Esophagus squamous epithelium (tissue), 5 donors: ENCODE measurements at places on chromosomes 6 and 20.

GRCh38 chr20:53434662-53435061, 159.0 kb downstream of the ZNF217 start:
- no peak for DNase-seq

- peak; percentile 14 for DNase-seq
Observed at GRCh38 chr20:43666376-43667328, at the start of gene MYBL2. MYBL2 (plus strand) TSS chr20:43667114; CDS start chr20:43667284, 170 bp downstream.

GRCh38 chr20:10259166-10259565, 40.5 kb downstream of the SNAP25 start:
- DNase-seq = no peak

DNA sequence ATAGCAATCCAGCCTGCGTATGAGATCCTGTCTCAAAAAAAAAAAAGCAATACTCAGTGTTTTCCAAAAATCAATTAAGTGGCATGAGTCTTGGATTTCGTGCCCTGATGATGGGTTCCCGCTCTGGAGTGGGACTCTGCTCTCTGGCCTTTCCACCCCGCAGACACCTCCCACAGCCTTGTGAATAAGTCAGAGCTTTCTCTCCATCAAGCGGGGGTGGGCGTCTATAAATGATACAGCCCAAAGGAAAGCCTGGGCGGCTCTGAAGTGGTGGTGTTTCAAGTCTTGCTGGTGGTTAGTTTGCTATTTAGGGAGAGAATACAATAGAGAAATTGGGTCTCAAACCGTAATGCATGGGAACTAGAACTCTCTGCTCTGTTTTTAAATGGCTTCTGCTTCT, 52.5 kb upstream of the TAGAP start:
- no peak for DNase-seq

DNA sequence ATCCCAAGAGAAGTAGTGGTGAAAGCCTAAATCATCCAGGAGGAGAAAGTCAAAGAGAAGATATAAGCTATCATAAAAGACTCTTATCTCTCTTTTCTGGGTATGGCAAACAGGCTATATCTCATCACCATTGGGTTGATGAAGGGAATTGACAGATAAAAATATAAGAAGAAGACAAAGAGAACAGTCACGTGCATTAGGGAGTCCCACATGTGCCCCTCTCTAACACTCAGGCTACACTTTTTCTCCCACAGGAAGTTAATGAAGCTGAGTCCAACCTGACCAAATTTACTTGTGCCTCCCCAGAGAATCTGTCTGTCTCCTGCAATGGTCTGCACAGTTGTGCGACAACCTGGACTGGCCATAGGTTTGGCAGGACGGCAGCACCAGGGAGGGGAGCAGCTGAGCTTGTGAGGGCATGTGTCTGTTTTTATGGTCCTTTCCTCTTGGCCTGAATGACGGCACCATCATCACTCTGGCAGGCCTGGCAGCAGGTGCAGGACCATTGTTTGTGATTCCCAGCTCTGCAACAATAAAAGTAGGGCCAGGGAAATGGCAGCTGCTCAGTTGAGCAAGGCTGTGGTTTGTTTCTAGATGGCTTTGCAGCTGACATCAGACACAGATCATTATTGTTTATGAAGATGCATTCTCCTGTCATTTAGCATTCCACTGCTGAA, 144.5 kb upstream of the MCHR2 start:
- no peak for DNase-seq

- no peak for DNase-seq
Observed at GRCh38 chr6:158464483-158464882, 95.4 kb upstream of the TMEM181 start.

- no peak for DNase-seq
Observed at GRCh38 chr6:156627524-156627923, 149.7 kb upstream of the ARID1B start.

DNA sequence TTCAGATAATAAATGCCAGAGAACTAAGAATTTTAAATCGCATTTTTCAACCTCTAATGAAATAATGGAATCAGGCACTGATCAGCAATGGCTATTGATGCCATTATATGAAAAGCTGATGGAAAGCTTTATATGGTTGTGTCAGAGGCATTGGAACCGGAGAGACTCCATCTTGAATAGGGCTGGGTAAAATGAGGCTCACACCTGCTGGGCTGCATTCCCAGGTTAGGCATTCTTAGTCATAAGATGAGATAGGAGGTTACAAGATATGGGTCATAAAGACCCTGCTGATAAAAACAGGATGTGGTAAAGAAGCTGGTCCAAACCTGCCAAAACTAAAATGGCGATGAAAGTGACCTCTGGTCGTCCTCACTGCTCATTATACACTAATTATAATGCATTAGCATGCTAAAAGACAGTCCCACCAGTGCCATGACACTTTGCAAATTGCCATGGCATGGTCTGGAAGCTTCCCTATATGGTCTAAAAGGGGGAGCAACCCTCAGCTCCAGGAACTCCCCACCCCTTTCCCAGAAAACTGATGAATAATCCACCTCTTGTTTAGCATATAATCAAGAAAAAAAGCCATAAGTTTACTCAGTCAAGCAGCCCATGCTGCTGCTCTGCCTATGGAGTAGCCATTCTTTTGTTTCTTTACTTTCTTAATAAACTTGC, 40.2 kb upstream of the CD83 start:
- DNase-seq = no peak

GRCh38 chr6:56521454-56521853, 121.2 kb downstream of the DST start:
- no peak for DNase-seq

DNA sequence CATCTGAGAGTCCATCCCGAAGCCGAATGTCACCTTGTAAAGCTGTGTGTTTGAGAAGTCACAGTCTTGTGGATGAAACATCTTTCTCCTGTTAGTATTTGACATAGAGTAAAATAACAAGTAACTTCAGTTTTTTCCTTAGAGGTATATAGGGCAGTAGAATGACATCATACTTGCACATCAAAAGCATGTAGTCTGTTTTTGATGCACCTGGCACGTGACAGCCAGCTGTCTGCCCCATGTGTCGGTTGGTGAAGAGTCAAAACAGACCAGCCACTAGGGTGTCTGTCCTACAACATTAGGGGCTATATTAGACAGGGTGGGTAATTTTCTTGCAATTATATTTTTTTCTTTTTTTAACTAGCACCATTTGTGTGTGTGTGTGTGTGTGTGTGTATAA, 70.2 kb downstream of the SNX9 start:
- DNase-seq = no peak

DNA sequence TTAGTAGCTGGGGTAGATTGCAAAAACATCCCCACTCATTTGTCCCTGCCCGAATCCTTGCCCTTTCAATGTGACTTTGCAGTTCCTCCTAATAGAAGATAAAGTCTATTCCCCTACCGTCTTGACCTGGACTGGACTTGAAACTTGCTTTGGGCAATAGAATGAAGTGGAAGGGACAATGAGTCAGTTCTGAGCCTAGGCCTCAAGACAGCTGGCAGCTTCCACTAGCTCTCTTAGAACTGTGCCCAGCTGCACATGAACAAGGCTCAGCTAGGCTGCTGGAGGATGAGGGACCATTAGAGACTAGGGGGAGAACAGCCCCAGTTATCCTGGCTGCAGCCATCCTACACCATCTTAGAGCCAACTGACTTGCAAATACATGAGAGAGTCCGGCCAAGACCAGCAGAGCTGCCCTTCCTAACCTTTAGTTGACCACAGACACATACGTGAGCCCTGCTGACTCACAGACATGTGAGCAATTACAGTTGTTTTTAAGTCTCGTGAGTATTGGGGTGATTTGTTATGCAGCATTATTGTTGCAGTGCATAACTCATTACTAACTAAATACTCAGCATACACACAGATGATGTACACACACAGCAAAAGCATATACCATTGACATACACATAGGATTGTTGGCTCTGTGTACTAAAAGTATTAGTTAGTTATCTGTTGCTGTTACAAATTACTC, 105.5 kb downstream of the DHX35 start:
- no peak for DNase-seq

- DNase-seq = no peak
Observed at GRCh38 chr6:68240726-68241125, 394.4 kb upstream of the ADGRB3 start.

DNA sequence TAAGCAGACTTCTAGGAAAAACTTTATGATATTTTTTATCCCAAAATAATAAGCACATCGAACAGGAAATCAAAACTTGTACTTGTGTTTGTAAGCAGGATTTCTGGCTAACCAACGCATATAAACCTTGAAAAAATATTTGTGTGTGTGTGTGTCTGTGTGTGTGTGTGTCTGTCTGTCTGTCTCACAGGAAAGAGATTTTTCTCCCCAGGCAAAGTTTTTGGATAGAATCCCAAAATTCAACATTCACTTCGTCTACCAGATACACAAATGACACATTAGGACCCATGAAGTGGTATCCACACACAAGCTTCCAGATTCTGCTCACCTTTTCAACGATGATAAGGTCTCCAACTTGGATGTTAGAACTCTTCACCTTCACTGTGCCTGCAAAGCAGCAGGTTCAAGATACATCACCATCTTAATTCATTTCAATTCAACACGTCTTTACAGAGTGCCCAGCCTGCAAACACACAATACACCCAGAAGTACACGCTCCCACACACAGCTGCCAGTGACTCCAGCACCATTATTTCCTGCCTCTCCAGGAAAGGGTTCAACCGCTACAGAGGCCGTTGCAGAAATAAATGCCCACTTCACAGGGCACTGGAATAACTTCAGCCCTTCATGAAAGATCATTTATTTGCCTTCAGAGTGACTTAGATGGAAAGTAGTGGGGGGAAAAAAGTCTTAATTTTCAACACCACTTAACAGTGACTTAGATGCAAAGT, 70.9 kb downstream of the ATP9A start:
- DNase-seq = no peak

- DNase-seq = no peak
Observed at GRCh38 chr6:137659871-137660270, 165.7 kb upstream of the OLIG3 start.

- no peak for DNase-seq
Observed at GRCh38 chr6:35173044-35173426, 31.9 kb upstream of the TCP11 start.

- no peak for DNase-seq
Observed at GRCh38 chr6:79257381-79258205, 23.1 kb upstream of the HMGN3 start.

GRCh38 chr6:125749865-125750691, 646 bp downstream of the HEY2 start:
- no peak for DNase-seq

GRCh38 chr20:3203315-3204123, 963 bp downstream of the DDRGK1 start:
- DNase-seq = no peak

DNA sequence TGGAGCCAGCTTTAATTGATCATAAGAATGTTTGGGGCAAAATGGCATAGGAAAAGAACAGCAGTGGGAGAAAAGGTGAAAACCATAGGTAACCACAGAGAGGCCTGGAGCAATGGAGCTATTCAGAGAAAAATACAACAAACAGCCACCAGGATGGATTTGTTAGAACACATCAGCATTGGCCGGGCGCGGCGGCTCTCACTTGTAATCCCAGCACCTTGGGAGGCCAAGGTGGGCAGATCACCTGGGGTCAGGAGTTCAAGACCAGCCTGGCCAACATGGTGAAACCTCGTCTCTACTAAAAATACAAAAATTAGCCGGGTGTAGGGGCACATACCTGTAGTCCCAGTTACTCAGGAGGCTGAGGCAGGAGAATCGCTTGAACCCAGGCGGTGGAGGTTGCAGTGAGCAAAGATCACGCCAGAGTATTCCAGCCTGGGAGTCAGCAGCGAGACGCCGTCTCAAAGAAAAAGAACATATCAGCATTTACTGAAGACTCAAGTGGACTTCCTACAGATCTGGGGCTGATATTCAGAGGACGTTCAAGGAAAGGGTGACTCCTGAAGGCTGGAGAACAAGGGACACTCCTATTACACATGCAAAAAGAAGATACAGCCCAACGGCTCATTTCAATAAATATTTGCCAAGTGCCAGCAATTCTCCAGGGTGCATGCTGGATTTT, 20.2 kb downstream of the SNHG17 start:
- no peak for DNase-seq

- no peak for DNase-seq
Observed at GRCh38 chr6:35512740-35513139, at the start of gene TULP1. TULP1 (minus strand) TSS chr6:35512896; CDS start chr6:35512858, 38 bp downstream.

DNA sequence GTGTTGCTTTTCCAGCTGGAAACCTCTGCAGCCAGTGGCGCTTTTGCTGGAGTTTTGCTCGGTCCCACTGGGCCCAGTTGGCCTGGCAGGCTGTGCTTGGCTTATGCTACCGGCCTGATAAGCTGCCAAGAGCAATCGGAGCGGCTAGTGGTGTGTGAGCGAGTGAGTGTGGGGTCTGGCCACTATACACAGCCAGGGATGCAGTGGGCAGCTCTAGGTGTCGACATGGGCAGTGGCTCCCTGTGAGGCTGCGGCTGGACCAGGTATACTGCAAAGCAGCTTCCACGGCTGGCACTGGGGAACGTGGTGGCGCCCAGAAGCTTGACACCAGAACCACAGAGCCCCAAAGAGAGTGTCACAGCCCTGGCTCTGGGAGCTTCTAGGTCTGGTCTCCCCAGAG, 996.5 kb downstream of the GRIK2 start:
- no peak for DNase-seq

DNA sequence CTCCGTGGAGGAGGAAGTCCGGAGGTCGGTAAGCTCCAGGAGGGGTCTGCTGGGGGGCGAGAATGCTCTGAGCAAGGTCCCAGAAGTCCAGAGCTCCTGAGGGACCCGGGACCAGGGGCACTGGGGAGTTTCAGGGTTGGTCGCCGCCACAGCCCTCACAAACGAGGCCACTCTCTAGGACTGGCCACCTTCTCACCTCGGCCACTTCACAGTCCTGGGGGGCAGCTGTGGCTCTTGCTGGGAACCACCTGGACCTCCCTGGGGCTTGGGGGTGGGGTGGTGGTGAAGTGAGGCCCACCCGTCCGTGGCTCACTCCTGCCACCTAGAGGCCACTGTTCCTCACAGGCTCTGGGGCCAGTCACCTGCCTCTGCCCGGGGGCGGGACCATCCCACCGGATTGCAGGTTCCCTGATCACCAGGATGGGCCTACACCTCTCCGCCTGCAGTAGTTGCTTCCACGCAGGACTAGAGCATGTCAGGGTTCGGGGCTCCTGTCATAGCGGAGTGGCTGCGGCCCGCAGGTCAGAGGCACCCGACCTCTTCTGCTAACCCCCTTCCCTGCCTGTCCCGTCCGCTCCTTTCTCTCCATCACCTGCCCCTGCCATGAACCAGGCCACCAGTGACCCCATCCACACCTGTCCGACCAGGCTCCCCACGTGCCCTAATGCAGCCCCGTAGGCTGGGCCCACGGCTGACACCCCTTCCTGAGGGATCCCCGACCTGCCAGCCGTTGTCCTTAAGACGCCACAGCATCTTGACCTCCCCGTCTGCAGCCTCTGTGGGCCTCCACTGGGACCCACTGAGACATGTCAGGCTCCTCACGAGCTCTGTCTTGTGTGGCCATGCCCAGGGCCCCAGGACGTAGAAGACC, 5.1 kb upstream of the TCEA2 start:
- DNase-seq = no peak

DNA sequence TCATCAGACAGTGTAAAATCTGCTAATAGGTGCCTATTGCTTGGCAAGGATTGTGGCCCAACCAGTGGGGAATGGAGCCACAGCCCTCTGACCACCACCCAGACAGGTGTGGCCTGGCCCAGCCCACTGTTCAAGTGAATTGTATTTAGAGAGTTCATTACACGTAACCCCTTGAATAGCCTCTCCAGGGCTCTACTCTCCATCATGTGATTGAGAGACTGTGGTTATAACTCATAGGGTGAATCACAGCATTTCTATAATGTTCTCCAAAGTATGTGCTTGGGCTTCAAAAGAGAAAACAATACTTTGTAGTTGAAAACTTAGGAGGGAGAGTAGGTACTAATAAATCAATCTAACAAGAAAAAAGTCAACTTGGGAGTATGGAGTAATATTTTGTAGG, 38.4 kb downstream of the ALDH8A1 start:
- no peak for DNase-seq

GRCh38 chr6:52546678-52547077, 30.2 kb downstream of the TRAM2 start:
- no peak for DNase-seq
